ENCODE measurements at places on chromosomes 2 and 18.

DNA sequence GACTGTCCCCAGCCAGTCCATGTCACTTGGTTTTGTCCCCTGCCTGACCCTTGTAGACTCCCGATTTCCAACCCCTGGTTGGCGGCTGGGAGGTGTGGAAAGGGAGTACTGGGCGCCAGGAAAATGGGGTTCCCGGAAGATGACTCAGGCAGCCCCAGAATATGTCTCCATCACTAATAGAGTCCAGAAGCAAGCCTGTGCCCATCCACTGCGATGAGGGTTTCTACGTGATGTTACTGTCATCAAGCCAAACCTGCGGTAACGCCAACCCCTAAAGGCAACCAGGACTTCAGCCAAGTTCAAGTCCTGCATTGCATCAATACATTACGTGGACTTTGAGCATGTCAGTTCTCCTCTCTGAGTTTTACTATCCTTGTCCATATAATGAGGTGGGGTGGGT lies 62.0 kb upstream of the TAF1B start:
- no peak for DNase-seq

- DNase-seq: no peak
Measured at GRCh38 chr2:72292433-72292832, 144.8 kb upstream of the CYP26B1 start.

- DNase-seq: no peak
Measured at GRCh38 chr2:20231598-20232026, 6.7 kb upstream of the SDC1 start.

DNA sequence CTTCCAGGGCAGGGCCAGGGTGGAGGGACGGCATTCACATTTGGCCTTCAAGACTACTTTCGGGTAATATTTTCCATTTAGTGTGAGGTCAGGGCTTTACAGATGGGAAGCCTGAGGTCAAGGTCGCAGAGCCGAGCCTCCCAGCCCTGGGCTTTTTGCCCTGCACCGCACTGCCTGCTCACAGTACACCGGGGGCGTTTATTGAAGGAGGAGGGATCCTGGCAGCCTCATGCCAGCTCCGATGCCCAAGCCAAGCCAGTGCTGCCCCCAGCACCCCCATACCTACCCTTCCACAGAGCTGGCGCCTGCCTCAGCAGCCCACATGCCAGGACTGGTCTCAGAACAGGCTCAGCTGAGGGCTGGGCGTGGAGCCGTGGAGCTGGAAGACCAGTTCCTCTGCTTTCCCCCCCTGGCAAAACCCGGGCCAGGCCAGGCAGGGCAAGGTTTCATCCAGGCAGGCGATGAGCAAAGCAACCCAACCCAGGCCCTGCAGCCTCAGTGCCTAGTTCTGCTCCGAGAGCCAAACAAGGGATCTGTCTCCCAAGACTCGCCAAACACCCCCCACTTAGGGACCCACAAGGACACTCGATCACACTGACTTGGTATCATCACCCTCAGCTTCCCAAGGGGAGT lies 11.9 kb downstream of the SDC1 start:
- no peak for DNase-seq

DNA sequence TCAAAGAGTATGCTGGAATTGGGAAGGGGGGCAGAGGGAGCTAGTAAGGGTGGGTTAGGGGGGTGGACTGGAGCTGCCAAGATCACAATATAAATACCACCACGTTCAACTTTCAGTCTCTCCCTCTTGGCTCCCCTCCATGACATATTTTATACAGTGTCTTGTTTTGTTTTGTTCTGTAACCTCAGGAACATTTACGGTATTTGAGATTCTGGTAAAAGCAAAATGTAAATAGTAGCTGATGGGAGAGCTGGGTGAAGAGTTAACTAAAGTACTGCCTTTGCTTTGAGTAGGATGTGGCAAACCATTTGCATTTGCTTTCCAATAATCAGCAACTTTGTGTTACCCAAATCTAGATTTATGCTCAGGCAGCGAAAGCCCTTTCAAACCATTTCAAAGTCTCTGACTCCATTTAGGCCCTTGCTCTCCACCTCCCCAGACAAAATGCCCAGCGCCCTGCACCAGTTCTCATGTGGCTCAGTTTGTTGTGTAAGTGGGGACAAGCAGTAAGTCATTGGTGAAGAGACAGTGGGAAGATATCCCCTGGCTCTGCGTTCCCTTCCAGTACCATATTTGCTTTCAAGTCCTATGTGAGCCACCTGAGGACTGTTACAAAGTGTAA lies 17.4 kb downstream of the IRS1 start:
- DNase-seq: no peak

DNA sequence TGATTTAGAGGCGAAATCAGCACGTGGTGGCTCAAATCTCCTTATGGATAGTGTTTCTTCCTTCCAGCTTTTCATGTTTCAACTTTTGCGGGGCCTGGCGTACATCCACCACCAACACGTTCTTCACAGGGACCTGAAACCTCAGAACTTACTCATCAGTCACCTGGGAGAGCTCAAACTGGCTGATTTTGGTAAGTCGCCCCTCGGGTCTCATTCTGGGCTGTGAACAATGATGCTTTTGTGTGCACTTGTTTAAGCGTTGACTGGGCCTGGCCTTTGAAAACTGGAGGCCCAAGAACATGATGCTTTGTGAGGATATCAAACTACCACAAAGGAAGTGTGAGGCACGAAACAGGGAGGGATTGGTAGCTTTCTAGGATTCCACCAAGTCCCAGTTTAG lies 27.4 kb downstream of the CDK15 start:
- no peak for DNase-seq

DNA sequence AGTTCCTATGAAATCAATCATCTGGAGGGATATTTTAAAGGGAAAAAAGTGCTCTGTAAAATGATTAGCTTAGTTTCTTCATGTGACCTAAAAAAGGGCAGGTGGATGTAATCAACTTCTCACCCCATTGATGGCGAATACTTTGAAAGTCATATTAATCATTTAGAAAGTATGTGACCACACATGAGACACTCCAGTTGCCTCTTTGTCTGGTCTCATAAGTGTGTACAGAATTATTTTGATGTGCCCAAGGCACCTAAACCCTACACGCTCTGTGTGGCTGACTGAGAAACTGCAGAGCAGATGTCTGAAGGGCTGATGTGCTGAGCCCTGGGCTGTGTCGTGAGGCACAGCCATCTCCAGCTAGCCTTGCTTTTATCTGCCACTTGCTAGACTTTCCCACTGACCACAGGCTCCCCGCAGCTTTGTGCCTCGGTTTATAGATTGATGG lies 26.9 kb downstream of the SGPP2 start:
- DNase-seq: no peak

- no peak for DNase-seq
Measured at GRCh38 chr2:10810202-10811161, 2.1 kb downstream of the PDIA6 start.

DNA sequence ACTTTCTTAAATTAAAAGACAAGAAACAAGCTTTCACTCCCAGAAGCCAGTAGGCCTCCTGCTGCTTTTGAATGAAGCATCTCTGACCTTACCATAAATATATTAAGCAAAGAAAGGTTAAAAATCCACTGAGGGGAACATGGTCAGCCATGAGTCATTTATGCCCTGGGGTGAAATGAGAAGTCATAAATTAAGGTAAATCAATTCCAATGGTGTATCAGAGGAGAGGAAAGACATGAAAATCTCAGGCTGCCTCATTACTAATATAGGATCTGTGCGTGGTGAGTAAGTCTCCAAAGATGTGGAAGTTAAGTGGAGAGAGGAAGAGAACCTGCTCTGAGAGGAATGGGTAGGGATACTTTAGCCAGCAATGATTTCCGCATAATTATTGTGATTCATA lies 292.3 kb upstream of the CHAC2 start:
- DNase-seq: no peak

DNA sequence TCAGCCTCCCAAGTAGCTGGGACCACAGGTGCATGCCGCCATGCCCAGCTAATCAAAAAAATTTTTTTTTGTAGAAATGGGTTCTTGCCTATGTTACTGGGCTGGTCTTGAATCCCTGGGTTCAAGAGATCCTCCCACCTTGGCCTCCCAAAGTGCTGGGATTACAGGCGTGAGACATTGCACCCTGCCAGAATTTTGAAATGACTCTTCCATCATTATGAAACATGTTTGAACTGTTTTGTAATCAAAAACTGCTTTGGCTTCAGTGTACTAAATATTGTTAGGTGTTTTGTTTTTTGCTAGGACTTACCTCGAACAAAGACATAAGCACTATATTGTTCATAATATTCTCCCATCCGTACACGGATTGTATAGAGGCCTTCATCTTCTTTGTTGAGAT lies 55.8 kb downstream of the MYOM1 start:
- DNase-seq: no peak

DNA sequence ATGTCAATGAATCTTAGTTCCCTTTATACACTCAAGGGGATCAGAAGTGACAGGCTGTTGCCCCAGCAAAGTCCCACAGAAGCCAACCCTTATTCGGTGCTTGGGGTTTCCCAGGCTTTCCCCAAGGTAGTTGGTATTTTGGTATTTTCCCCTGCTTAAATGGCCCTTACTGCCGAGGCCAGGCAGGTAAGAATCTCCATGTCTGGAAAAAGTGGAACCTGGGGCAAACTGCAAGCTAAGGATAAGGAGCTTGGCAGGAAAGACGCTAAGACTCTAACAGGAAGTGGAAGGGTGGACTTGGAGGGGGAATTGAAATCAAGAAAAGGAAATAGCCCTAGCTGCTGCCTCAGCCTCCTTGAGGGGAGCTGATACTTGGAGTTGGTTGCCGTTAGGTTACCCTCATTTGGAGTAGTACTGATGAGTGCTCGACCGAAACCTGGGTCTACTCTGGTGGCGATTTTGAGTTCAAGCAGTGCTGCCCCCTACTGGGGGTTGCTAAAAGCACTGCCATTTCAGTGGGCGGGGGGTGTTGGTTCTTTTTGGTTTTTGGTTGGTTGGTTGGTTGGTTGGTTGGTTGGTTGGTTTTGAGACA lies 3.3 kb upstream of the GPBAR1 start:
- DNase-seq: no peak

Data from frontal cortex (tissue), 4 donors.